ENCODE measurements at places on chromosomes 3 and 15.
A peak's percentile ranks its signal among the peaks of the same experiment; 100 is the strongest.

GRCh38 chr3:87044846-87045245, 53.9 kb upstream of the VGLL3 start:
- no peak for DNase-seq

GRCh38 chr3:11381563-11381962, 109.4 kb downstream of the ATG7 start:
- DNase-seq: no peak

DNA sequence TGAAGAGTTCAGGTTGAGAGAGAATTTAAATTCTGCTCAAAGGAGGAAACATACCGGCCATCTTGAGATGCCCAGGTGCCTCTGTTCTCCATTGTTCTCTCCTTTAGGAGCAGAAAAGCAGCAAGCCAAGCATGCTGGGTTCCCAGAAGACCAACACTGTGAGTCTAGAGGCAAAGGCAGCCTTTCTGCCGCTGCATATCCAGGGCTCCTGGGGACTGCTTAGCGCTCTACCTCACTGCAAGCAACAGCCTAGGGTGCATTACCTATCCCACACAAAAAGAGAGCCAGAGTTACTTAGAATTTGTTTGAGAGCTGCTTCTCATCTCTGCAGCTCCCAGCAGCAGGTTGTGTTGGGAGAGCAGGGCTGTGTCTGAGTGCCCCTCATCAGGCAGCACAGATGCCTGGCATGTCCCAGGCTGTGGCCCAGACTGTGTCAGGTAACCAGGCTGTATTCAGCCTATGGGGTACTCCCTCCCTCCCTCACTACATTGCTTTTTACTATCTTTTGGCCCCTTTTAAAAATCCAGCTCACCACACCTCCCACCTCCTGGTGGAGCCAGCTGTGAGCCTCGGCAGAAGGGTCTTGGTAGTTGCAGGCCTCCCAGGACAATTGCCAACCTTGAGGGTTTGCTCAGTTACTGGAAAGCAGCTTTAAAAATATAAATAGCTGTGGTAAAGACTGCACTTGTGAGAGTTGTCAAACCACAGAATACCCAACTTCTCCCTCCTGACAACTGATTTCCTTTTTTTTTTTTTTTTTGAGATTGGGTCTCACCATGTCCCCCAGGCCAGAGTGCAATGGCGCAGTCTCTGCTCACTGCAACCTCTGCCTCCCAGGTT, 30.2 kb downstream of the BCL2L10 start:
- no peak for DNase-seq

GRCh38 chr3:58210761-58211460, at the start of gene DNASE1L3:
Gene DNASE1L3 (minus strand): TSS chr3:58210972. CDS start chr3:58210906, 66 bp downstream.
- DNase-seq: no peak

GRCh38 chr3:31999907-32000439, 18.4 kb downstream of the ZNF860 start:
- no peak for DNase-seq

DNA sequence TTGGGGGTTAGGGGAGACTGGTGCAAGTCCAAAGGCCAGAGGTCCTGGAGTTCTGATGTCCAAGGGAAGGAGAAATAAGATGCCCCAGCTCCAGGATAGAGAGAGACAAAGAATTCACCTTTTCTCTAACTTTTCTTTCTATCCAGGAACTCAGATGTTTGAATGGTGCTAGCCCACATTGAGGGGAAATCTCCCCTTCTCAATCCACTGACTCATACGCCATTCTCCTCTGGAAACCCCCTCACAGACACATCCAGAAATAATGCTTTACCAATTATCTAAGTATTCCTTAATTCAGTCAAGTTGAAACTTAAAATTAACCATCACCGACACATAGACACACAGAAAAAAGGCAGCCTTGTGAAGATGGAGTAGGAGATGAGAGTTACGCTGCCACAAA, 1085.2 kb downstream of the NSUN3 start:
- DNase-seq: no peak

GRCh38 chr15:93200081-93200836, 111.2 kb upstream of the RGMA start:
- DNase-seq: no peak

- no peak for DNase-seq
Observed at GRCh38 chr15:49045751-49046219, 461 bp downstream of the SECISBP2L start.

DNA sequence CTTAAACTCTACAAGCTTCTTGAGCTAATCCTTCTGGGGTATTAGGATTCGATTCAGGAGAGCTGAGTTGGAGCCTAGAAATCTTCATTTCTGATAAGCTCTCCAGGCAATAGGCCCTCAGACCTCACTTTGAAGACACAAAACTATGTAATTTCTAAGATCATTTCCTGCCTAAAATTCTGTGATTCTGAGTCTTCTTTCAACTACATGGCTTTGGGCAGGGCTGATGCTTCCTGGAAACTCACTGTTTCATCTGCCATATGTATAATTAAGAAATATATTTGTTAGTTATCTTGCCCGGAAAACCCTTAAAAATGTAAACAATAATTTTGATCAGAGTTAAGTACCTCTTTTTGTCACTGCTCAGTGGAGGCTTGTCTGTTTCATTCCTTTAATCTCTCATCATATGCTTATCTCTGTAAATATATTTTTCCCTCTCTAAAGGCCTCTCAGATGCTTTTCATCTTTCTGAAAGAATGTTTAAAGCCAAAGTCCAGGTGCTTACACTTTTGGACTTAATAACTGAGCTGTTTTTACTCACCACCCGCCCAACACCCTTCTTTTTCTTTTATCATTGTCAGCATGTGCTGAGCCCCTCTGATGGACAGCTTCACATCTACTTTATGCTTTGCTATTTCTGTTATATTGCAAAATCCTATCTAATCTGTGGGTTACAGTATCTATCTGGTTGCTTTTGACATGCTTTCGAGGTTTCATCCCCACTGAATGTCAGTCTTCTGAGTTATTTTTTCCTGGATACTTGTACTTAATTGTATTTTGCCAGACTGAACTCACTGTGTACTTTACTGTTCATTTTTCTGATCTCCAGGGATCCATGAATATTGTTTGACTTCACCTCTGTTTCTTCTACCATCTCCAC, 38.2 kb downstream of the FILIP1L start:
- no peak for DNase-seq

- DNase-seq: peak; percentile 90
Observed at GRCh38 chr15:90594301-90594738, 64.6 kb downstream of the CRTC3 start.

- DNase-seq: no peak
Observed at GRCh38 chr15:85554852-85555521, 174.6 kb downstream of the AKAP13 start.

- DNase-seq: no peak
Observed at GRCh38 chr3:63400246-63400860, 122.2 kb downstream of the SYNPR start.

DNA sequence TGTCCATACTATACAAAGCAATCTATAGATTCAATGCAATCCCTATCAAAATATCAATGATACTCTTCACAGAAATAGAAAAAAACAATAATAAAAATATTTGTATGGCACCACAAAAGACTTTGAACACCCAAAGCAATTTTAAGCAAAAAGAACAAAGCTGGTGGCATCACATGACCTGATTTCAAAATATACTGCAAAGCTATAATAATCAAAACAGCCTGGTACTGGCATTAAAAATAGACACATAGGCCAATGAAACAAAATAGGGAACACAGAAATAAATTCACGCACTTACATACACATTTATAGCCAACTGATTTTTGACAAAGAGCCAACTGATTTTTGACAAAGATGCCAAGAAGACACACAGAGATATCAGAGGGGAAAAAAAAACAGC, 9.2 kb upstream of the ENTPD3 start:
- no peak for DNase-seq

DNA sequence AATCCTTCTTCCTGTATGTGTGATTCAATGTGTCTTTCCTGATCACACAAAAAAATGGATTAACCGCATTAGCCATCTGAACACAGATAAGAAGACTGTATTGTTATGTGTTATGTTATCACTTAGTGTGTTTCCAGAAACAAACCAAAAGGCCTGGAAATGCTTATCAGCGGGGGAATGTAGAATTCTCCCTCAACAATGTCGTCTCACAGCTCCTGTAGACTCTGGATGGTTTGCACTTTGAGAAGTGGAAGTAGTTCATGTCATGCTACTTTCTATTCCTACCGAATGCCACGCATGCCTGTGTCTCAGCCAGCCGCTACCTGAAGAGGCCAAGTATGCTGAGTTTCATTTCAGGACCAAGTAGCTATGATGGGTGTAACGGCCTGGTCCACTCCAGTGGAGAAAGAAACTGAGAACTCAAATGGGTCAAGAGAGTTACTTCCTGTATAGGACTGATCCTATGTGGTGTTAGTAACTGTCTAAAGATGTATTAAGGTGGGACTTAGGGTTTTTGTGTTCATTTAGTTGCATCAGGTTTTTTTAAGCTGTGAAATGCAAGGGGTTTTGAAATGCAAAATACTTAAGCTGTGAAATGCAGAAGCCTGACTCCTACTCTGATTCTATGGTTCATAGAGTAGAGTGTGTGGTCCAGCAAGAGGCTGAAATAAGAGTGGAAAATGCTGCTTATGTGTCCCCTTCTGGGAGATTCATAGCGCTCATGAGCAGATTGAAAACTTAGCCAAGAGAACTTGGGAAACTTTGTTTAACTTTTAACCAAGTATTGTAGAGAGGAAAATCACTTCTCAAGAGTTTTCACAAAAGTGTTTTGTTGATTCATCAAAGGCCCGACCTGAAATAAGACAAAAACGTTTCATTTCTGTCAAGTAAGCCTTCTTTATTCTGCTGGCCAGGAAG, 118.5 kb upstream of the LMOD3 start:
- no peak for DNase-seq

DNA sequence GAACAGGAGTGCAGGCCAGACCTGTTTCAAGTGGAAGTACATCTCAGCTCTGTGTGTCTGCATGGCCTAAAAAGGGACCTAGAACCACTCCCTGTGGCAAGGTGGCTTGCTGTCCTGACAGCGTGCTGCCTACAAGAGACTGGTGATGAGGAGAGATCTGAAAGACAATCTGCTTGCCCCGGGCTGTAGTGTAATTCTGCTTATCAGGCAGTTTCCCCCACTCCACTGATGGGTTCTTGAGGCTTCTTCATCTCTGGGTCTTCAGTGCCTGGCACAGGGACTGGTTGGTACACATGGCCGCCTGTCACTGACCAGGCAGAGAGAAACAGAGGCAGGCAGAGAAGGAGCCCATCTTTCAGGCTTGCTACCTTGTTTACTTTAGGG, 57.6 kb downstream of the HEG1 start:
- DNase-seq: no peak

DNA sequence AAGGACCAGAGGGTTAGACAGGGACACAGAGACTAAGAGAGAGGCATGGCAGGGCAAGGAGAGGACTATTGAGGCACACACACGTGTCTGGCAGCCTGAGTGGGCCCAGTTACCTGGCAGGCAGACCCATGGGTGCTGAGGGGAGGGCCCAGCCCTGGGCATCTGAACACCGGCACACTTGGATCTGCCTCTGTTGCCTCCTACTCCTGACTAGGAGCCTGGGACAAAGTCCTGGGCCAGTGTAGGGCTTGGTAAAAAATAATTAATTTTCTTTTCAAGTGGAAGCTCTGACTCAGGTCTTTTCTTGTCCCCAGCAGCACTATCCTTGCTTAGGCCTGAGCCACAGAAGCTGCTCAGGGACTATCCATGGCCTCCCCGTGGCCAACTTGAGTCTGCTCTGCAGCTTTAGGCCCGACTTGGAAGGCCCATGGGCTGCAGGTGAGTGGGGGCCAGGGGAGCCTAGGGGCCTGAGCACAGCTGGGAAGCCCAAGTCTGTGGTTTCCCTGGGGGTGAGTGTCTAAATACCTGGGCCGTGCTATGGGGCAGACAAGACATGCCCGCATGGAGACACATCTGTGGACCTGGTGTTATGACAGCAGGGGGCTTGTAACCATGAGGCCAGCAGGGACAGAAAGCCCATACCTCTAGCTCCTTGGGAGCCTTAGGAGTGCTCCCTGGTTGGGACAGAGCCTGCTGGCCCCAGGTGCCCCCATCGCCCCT, at the start of gene PTH1R:
Gene PTH1R, plus strand, starts transcription at position 316 of the 720 bp plus-strand sequence. CDS start 5,839 bp downstream, outside the sequence.
- DNase-seq: no peak

- DNase-seq: no peak
Observed at GRCh38 chr3:135304378-135304777, 509.3 kb downstream of the EPHB1 start.

GRCh38 chr3:125357032-125357658, 18.0 kb downstream of the ZNF148 start:
- peak; percentile 69 for DNase-seq

GRCh38 chr15:28978011-28978378, 92.2 kb downstream of the APBA2 start:
- no peak for DNase-seq

GRCh38 chr15:29534378-29534777, 264.8 kb upstream of the NSMCE3 start:
- DNase-seq: no peak

- DNase-seq: no peak
Observed at GRCh38 chr3:95134693-95135413, 1072.0 kb downstream of the NSUN3 start.

DNA sequence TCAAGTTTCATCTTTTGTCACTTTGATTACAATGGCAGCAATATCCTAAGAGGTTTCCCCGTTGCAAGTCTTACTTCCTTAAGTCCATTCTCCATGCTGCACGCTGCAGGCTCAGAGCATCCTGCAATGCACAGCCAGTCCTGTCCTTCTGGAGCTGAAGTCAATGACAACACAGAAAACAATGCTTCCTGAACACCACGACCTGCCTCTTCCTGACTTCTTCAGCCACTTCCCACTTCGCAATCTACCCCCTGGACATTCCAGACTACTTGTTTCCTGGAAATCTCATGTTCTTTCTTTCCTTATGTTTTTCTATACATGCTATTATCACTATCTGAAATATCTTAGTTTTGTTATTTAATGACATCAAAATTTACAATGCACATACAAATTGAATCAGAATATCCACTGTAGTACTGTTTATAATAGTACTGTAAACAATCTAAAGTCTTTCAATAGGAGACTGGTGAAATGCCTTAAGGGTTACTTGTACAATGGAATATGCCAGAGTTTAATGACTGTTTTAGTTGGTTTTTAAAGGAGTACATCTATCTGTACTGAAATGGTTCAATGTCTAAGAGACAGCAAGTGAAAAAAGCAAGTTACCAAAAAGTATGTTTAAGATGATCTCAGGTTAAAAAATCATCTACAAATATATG, 113.7 kb upstream of the PRTG start:
- DNase-seq: no peak

DNA sequence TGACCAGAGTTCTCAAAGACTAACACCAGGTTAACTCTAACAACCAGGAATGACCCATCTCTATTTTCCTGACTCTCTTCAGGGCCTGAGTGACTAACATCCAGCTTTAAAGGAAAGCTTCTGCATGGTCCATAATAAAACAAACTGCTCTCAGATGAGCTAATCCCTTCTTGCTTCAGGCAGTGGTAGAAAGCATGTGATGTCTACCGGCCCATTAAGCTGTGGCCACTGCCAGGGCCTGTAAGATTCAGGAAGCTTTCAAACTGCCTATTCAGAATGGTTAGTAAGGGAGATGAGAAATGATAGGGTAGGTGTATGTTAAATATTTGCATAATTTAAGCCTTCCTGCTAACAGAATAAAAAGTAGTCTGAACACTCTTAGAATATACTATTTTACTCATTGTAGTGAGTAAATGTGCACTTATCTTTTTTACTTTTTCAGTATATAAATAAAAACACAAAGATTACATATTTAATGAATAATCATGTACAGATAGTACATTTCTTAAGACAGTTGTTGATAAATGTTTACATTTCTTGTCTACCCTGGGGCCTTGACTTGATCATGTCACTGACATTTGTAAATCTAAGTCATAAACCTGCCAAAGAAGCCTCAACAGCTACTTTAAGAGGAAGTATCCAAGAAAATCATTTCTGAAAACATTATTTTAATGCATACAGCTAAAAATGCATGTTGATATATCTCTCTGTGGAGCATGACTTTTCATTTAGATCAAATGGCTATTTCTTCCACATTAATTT, 222.0 kb downstream of the MCTP2 start:
- DNase-seq: no peak
